A673 (cell line): ENCODE measurements at places on chromosomes 6 and 20.

DNA sequence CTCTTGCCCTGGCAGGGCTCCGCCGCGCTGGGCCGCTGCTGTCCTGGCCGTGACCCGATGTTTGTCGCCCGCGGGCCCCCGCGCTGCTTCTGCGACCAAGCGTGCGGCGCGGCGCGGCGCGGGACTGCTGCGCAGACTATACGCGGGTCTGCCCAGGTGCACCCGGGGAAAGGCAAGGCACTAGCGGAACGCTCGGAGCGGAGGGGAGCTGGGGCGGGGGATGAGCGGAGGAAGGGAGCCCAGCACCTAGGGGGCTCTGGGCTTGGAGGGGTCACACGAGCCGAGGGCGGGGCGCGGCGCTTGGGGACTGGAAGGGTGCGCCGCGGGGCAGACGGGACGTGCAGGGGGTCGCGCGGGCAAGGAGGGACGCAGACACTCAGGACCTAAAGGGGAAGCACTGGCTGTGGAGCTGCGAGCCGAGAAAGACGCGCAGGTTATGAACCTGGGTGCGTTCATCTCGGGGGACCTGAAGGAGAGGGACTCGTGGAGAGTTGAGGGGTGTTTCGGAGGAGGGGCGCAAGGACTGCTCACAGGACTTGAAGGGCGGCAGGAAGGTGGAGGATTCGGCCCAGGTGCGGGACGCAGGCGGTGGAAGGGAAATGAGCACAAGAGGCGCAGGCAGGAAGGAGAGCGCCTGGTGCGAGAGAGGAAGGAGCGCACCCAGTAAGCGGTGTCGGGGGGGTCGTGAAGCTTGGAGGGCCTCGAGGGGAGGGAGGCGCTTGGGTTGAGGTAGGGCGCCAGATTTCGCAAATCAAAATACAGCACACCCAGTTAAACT lies 40.8 kb upstream of the ZNFX1 start:
- no peak for DNase-seq

- no peak for DNase-seq
Observed at GRCh38 chr20:10330071-10330470, 104.0 kb downstream of the MKKS start.

DNA sequence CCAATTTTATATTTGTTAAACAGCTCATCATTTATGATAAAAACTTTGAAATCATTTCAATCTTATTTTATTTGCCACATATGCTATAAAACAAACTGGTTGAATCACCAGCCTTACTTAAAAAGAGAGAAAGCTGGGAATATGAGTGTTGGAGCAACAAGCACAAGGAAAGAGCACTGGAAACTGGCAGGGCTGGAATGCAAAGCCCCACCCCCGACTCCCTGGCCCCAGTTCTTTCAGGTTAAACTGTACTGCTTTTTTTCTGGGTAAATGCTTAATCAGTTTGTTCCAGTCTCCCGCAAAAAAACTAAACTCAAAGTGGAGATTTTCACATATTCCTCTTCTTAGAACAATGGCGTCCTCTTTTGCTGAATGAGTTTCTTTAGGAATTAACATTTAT lies 433.8 kb upstream of the NOX3 start:
- no peak for DNase-seq

- DNase-seq: peak; percentile 1
Observed at GRCh38 chr6:164322533-164322932, 908.0 kb downstream of the QKI start.

DNA sequence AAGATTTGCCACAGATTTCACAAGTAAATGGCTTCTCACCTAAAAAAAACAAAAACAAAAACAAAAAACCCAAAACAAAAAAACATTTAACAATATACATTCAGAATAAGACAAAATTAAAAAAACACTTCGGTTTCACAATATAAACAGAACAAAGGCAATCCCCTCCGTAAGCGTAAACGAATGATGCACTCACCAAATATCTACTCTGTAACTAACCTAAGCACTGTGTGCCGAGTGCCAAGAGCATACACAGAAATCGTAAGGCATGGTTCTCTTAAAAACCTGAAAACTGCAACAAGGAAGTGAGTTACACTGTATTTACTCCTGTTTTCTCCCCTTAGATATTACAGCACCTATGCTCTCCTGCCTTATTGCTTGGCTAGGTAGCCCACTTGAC lies 12.1 kb upstream of the MICAL1 start:
- DNase-seq: no peak
